Lower lobe of right lung (tissue), 2 donors: ENCODE measurements at places on chromosomes 6 and 20. TPM values are rescaled to one million over a fixed set of nuclear protein-coding genes. Genes with fewer than 3 reads are reported as not detected.

- no peaks in the 10 kb centered on the region for H3K27me3 ChIP-seq
- H3K4me1 ChIP-seq, result no peaks in the 10 kb centered on the region
- H3K27ac ChIP-seq, result no peak overlapping the region
- no peak for DNase-seq
- H3K36me3 ChIP-seq, result no peaks in the 10 kb centered on the region
Measured at GRCh38 chr20:52434041-52434425, 242.5 kb upstream of the ZFP64 start.

- no peak overlapping the region for H3K4me3 ChIP-seq
- DNase-seq, result no peak
- H3K27ac ChIP-seq, result no peak overlapping the region
- H3K4me1 ChIP-seq, result no peaks in the 10 kb centered on the region
Measured at GRCh38 chr20:22829356-22829755, 205.8 kb upstream of the SSTR4 start.

GRCh38 chr6:77457720-77458349 is 5.5 kb downstream of the HTR1B start:
- peaks cover 17% of the 10 kb centered on the region for H3K27me3 ChIP-seq

The B3GAT2 gene
- total RNA-seq, result 0.12 TPM

The TFAP2C gene
- total RNA-seq, result 4.2 TPM

The ID1 gene
- 196 TPM for total RNA-seq

DNA sequence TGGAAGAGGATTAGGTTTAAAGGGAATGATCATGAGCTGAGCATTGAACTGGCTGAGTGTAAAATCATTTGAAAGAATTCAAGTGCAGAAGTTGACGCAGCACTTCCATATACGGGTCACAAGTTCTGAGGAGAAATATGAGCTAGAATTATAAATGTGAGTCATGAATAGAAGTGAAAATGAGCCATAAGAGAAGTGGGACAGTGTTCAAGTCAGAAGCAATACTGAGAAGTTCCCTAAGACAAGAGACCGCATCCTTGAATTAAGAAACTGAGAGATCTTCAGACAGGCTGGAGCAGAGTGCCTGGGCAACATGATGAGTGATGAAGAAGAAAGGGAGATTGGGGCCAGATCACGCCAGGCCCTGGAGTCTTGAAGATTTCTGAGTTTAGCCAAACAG is 209.7 kb downstream of the TBX18 start:
- H3K4me1 ChIP-seq, result no peaks in the 10 kb centered on the region
- no peak for DNase-seq
- H3K36me3 ChIP-seq, result no peaks in the 10 kb centered on the region
- no peak overlapping the region for H3K27ac ChIP-seq
- no peak overlapping the region for H3K4me3 ChIP-seq

DNA sequence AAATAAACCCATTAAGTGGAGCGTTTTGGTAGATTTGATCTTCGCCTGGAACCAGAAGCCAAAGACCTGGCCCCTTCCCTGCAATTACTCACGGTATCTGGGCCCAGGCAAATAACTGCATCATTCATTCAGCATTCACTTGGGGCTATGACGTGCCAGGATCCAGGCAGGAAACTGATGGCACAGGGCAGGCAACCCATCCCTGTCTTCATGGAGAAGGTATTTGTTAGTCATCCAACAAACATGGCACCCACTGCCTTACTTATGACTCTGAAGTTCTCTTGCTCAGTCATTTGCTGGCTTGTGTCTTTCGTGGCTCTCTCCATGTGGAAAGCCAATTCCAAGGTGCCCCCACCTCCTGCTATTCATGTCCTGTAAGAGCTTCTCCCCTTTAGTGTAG is 232.4 kb downstream of the BMP7 start:
- DNase-seq, result no peak
- no peaks in the 10 kb centered on the region for H3K36me3 ChIP-seq
- no peaks in the 10 kb centered on the region for H3K4me1 ChIP-seq
- no peak overlapping the region for H3K4me3 ChIP-seq
- no peak overlapping the region for H3K27ac ChIP-seq

GRCh38 chr6:140134224-140134623 is 759.8 kb upstream of the CITED2 start:
- no peaks in the 10 kb centered on the region for H3K4me1 ChIP-seq
- H3K27me3 ChIP-seq, result no peaks in the 10 kb centered on the region
- no peaks in the 10 kb centered on the region for H3K36me3 ChIP-seq

GRCh38 chr6:81552644-81553043 is 199.8 kb downstream of the TENT5A start:
- H3K4me3 ChIP-seq, result no peak overlapping the region
- no peaks in the 10 kb centered on the region for H3K36me3 ChIP-seq
- H3K27ac ChIP-seq, result no peak overlapping the region
- H3K4me1 ChIP-seq, result no peaks in the 10 kb centered on the region
- no peaks in the 10 kb centered on the region for H3K27me3 ChIP-seq
- DNase-seq, result no peak

GRCh38 chr20:56949318-56949717 is 317.1 kb downstream of the BMP7 start:
- H3K27me3 ChIP-seq, result peaks cover 14% of the 10 kb centered on the region
- DNase-seq, result no peak
- no peaks in the 10 kb centered on the region for H3K4me1 ChIP-seq
- H3K4me3 ChIP-seq, result no peak overlapping the region
- no peak overlapping the region for H3K27ac ChIP-seq

GRCh38 chr6:19902201-19902600 is 65.0 kb downstream of the ID4 start:
- H3K36me3 ChIP-seq, result no peaks in the 10 kb centered on the region
- no peak overlapping the region for H3K4me3 ChIP-seq
- no peak overlapping the region for H3K27ac ChIP-seq
- H3K27me3 ChIP-seq, result no peaks in the 10 kb centered on the region
- H3K4me1 ChIP-seq, result no peaks in the 10 kb centered on the region
- DNase-seq, result no peak

DNA sequence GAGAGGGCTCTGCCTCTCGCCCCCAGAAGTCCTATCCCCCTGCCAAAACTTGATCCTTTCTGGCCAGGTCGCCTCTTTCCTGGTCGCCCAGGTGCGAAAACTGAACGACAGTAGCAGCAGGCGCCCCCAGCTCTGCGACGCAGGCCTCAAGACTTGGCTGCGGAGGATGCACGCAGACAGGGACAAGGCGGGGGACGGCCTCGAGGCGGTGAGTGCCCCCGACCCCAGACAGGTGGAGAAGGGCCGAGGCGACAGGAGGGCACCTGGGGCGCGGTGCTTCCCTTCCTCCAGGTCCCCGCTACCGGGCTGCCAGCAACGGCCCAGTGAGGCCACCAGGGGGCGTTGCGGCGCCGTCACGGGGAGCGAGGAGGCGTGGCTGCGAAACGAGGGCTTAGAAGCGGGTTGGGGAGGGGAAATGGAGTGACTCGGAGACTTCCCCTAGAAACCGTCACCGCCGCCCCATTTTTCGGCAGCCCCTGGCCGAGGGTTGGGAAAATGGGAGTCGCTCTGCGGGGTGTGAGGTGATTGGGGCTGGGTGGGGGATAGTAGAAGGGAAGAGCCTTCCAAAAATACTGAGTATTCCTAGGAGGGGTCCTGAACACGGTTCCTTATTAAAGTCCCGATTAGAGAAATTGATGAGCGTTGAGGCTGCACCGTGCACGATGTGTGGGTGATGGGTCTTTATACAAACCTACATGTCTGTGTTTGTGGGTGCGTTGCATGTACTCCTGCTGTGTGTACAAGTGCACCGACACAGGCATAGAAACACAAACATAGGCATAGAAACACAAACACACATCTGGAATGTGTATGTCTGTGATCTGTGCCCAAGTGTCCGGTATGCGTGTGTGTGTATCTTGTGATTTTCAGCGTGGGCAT is 44.6 kb downstream of the ARHGAP40 start:
- peak overlapping the region; percentile 27 for H3K4me3 ChIP-seq
- no peaks in the 10 kb centered on the region for H3K36me3 ChIP-seq
- no peak overlapping the region for H3K27ac ChIP-seq
- H3K4me1 ChIP-seq, result peaks cover 9% of the 10 kb centered on the region

The EYA2 gene
- 3.5 TPM for total RNA-seq

The TOX2 gene
- total RNA-seq, result 16.3 TPM

The FAM83C gene
- total RNA-seq, result not detected

The STAU1 gene
- total RNA-seq, result 73.5 TPM

- no peak overlapping the region for H3K27ac ChIP-seq
- no peak for DNase-seq
- H3K27me3 ChIP-seq, result no peaks in the 10 kb centered on the region
- H3K4me1 ChIP-seq, result no peaks in the 10 kb centered on the region
- H3K36me3 ChIP-seq, result no peaks in the 10 kb centered on the region
Measured at GRCh38 chr6:137284811-137285110, 65.6 kb upstream of the IFNGR1 start.

The ELMO2 gene
- 61.9 TPM for total RNA-seq

The EPPIN gene
- 0.38 TPM for total RNA-seq

GRCh38 chr20:55704458-55704857 is 300.9 kb downstream of the CBLN4 start:
- no peaks in the 10 kb centered on the region for H3K36me3 ChIP-seq
- no peak overlapping the region for H3K4me3 ChIP-seq
- H3K4me1 ChIP-seq, result no peaks in the 10 kb centered on the region

DNA sequence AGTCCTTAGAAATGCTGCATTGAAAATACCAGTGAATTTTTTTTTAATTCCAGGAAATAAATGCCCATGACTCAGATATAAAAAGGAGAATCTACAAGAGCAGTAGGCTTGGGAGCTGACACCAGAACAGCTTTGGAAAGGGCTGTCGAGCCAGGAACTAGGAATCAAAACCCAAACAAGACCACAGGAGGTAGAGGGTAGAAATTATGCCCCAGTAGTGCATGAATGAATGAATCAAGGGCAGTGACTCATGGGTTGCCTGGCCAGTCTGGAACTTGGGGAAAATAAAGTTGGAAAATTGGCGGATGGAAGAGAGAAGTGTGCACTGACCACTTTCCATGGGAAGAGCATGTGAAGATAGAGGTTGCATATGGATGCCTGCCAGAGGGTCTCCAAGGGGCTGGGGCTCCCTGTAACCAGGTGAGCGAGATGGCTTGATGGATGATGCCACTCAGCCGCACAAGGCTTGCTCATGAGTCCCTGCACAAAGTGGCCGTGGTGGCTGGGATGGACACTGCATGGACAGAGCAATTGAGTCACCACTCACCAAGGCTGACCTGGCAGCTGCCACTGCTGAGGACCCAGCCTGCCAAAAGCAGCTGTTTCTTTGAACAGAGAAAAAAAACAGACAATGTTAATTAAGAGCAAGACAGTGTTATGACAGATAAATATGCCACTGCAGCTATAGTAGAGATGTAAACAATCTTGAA is 15.2 kb upstream of the MCCD1 start:
- peaks cover 15% of the 10 kb centered on the region for H3K36me3 ChIP-seq
- no peak overlapping the region for H3K4me3 ChIP-seq
- no peak overlapping the region for H3K27ac ChIP-seq
- DNase-seq, result no peak

The POLR1H gene
- 22.4 TPM for total RNA-seq

The BANF2 gene
- total RNA-seq, result not detected

DNA sequence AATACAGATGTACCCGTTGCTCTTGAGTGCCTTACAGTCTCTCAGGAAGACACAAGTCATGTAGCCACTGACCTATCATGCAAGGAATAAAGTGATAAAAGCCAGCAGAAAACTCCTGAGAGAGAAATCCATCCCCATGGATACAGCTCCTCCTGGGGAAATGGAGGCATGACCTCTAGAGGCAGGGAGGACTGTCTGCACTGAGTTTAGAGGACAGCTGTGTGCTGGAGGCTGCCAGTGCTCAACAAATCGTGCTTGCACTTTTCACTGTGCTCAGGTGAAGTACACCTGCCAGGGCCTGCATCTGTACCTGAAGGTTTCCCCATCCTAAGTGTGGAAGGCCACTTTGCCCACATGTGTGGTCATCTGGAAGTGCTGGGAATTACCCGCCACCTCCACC is 12.1 kb downstream of the CD93 start:
- no peak for DNase-seq
- no peaks in the 10 kb centered on the region for H3K36me3 ChIP-seq
- H3K27ac ChIP-seq, result no peak overlapping the region
- peaks cover 6% of the 10 kb centered on the region for H3K4me1 ChIP-seq
- no peak overlapping the region for H3K4me3 ChIP-seq
- no peaks in the 10 kb centered on the region for H3K27me3 ChIP-seq

DNA sequence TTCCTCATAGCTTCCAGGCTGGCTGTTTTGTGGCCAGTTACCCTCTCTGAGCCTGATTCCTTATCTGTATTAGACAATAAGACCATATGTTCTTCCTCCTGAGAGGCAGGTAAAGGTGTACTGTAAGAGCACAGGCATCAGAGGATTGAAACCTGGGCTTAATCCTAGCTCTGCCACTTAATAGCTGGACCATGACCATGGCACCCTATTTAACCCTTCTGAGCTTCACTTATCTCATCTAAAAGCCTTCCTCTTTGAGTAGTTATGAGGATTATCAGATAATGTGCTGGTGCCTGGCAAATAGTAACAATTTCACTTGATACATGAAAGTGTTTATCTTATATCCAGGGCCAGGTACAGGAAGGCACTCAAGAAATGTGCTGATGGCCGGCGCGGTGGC is 34.9 kb downstream of the BCL2L1 start:
- no peaks in the 10 kb centered on the region for H3K27me3 ChIP-seq
- H3K4me1 ChIP-seq, result peaks cover 72% of the 10 kb centered on the region
- H3K27ac ChIP-seq, result peak overlapping the region; percentile 9

GRCh38 chr6:37072526-37072925 is 67.1 kb downstream of the FGD2 start:
- DNase-seq, result no peak
- no peak overlapping the region for H3K27ac ChIP-seq
- H3K36me3 ChIP-seq, result no peaks in the 10 kb centered on the region
- no peaks in the 10 kb centered on the region for H3K27me3 ChIP-seq
- peaks cover 14% of the 10 kb centered on the region for H3K4me1 ChIP-seq

The FAM83D gene
- 0.71 TPM for total RNA-seq

GRCh38 chr20:25676164-25676809 is 20.4 kb downstream of the ZNF337 start:
- no peak overlapping the region for H3K27ac ChIP-seq
- no peaks in the 10 kb centered on the region for H3K27me3 ChIP-seq
- peaks cover 73% of the 10 kb centered on the region for H3K36me3 ChIP-seq
- H3K4me1 ChIP-seq, result no peaks in the 10 kb centered on the region

DNA sequence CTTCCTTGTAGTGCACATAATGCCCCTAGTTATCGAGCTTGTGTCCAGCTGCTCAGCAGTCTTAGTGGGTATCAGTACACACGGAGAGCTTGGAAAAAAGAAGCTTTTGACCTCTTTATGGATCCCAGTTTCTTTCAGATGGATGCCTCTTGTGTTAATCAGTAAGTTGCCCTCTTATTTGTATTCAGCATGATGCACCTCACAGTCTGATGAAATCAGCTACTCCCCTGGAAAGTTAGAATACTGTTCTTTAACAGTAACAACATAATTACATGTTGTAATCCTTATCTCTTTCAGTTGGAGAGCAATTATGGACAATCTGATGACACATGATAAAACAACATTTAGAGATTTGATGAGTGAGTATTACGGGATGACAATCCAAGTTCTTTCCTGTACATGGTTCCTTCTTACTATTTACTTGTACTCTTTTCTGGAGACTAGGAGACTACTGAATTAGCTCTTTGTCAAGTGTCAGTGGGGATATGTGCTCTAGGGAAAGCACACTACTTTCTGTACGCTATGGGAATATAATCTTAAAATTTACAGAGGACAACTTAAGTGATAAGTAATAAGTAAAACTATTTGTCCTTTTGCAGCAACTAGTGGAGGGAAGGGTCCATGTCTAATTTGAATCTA is 39.1 kb downstream of the PGM3 start:
- no peaks in the 10 kb centered on the region for H3K27me3 ChIP-seq
- DNase-seq, result no peak
- H3K36me3 ChIP-seq, result peaks cover 81% of the 10 kb centered on the region
- H3K4me1 ChIP-seq, result no peaks in the 10 kb centered on the region
- H3K4me3 ChIP-seq, result no peak overlapping the region

- H3K27me3 ChIP-seq, result no peaks in the 10 kb centered on the region
- H3K27ac ChIP-seq, result no peak overlapping the region
Measured at GRCh38 chr20:47370850-47371782, 14.6 kb upstream of the ZMYND8 start.
